Left cardiac atrium (tissue), 4 donors: ENCODE measurements at places on chromosomes 7 and 10. TPM values are rescaled to one million over a fixed set of nuclear protein-coding genes. Genes with fewer than 3 reads are reported as not detected.

- no peak for DNase-seq
Observed at GRCh38 chr7:139562961-139563565, 39.6 kb downstream of the CLEC2L start.

GRCh38 chr10:36097696-36098095 lies 455.6 kb upstream of the FZD8 start:
- no peak for DNase-seq

GRCh38 chr10:104144931-104145330 lies 23.0 kb downstream of the SFR1 start:
- DNase-seq: no peak

DNA sequence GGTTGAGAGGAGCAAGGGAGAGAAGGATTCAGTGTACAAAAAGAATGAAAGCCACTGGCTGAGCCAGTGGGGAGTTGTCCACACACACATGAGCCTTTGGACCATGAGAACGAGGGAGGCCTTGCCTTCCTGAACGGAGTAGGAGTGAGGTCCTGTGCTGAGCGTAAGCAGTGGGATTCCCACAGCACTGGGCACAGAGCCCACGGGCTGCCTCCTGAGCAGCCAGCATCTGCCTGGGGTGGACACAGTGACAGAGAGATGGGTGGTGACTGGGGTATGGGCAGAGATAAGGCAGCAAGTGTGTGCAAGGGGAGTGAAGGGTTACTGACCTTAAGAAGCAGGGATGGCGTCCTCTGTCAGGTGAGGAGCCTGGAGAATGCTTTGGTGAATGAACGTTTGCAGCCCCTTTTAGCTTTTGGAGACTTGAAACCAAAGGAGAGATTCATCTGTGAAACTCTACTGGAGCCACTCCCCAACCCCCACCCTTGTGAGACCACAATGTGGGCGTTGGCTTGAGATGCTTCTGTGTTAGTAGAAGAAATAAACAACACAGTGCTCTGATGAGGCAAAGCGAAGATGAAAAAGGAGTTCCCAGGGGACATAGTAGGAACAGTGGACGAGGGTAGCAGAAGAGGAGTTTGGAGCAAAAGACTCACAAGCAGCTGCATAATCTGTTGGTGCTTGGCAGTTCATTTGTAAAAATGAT lies 56.5 kb downstream of the FIGNL1 start:
- DNase-seq: no peak

DNA sequence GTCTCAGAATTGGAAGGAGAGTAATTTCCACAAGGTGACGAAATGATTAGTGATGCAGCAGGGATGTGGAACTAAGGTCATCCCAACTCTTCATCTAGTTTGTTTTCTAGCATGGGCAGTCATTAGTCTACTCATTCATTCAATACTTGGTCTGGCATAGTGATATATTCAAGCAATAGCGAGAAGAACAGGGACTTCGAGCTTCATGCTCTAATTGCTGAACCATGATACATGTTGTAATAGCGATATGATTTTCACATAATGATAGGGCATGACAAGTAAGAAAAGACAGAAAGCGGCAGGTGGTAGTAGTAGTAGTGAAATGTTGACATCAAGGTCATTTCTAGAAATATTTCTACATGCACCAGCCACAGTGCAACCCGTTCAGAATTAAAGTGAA lies 652.1 kb downstream of the PHTF2 start:
- no peak for DNase-seq

GRCh38 chr10:16519908-16520861 lies 1.5 kb downstream of the C1QL3 start:
- DNase-seq: no peak

- no peak for DNase-seq
Observed at GRCh38 chr7:41700044-41700471, 2.8 kb downstream of the INHBA start.

NAT16 gene
- not detected for total RNA-seq

PPP1R9A gene
- 22.5 TPM for total RNA-seq

CALHM1 gene
- total RNA-seq: not detected

WIPF3 gene
- 3.8 TPM for total RNA-seq

CLCN1 gene
- total RNA-seq: not detected
